Jurkat, Clone E6-1 (cell line): ENCODE measurements at places on chromosomes 5 and 9.
A peak's percentile ranks its signal among the peaks of the same experiment; 100 is the strongest.

- no peak for DNase-seq
Measured at GRCh38 chr9:37371565-37372464, 50.7 kb upstream of the GRHPR start.

GRCh38 chr9:91879231-91879630, 70.8 kb downstream of the ROR2 start:
- no peak for DNase-seq

- DNase-seq, result peak; percentile 50
Measured at GRCh38 chr9:78351816-78352215, 54.9 kb downstream of the PSAT1 start.

DNA sequence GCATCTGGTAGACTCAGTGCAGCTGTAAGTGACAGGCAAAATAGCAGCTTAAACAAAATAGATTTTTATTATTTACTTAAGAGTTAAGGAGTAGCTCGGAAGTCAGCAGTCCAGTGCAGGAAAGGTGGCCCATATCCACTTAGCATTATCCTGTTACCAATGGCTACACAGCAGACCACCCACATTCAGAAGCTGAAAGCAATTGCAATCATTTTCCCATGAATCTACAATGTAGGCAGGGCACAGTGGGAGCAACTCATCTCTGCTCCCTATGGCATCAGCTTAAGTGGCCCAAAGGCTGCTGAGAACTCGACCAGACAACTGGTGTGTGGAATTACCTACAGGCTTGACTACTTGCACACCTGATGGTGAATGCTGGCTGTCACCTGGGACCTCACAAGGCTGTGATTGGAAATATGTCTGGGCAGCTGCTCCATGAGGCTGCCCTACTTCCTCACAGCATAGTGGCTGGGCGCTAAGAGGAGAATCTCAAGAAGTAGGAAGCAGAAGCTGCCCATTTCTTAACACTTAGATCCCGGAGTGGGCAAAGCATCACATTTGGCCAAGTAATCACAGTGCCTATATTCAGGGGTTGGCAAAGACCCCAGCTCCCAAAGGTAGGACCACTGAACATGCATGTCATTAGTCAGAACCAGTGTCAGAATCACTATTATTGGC, 56.4 kb downstream of the SNX18 start:
- no peak for DNase-seq
